Endodermal cell (in vitro differentiated cells): ENCODE measurements at places on chromosomes 16 and 17. TPM values are rescaled to one million over a fixed set of nuclear protein-coding genes. Genes with fewer than 3 reads are reported as not detected.

GRCh38 chr17:16358394-16358793 is 5.1 kb upstream of the CENPV start:
- DNase-seq: no peak

DNA sequence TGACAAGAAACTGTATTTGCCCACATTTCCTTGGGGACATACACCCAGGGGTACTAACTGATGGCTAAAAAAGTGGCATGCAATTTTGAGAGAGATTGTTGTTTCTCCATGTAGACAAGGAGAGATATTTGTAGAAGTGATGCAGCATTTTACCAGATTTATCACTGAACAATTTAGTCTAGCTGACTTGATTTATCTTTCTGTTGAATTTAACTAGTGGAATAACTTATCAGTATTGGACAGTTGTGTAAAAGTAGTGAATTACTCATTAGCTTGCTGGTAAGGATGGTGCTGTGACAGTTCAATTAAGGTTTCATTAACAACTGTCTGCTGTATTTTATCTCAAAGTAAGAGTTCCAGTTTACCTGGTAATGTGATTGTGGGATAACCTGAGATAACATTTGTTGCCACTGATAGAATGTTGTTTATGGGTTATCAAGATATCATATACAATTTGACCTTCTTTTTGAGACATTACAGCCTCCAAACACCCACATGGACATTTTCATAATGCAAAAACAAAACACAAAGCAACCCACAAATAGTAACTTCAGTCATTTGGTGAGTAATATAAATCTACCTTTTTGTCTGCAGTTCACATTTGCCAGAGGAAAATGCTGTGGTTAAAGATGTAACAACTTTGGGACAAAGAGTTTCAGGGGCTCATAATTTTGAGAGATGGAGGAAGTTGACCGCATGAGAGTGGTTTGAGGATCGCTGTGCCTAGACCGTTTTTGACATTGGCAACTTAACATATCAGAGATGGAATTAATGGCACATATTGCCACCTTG is 3.8 kb downstream of the NLK start:
- DNase-seq: no peak

DNA sequence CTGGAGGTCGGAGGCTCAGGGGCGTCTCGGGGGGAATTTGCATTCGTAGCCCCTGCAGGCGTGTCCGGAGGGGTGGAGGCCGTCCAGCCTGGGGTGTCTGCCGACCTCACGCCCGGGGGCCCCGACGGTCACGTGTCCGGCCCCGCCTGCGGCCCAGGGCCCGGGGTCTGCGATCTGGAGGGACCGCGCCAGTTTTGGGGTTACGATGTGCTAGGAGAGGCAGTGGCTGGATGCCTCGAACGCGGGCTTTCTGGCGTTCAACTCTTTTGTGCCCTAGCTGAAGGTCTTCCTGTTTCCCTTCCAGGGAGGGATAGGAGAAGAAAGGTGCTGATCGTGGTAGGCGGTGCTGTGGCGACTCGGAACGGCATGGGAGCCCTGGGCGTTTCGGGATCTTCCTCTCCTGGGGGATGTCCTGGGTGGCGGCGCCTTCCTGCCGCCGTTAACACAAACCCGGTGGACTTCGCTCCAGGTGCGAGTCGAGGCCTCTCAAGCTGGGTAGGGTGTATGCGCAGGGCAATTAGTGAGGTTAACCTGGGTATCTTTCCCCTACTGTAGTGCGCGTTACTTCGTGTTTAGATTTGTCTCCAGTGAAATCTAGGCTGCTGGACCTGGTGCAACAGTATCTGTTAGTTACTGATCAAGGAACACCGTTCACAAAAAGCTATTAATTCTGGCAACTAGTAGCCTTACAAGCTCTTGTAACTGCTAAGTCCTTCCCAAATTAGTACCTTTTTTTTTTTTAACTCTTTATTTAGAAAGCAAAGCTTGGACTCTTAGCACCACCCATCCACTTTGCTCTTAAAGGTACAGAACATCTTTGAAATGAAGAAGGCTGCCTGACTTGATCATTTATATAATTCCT is 1.3 kb downstream of the AKAP1 start:
- peak; percentile 87 for DNase-seq

Gene IST1
- total RNA-seq: 253 and 259 TPM in 2 replicates

Gene EPOP
- total RNA-seq: 3.2 and 3.5 TPM in 2 replicates

Gene KRTAP1-1
- total RNA-seq: not detected in 3 replicates

Gene MPO
- not detected in 3 replicates for total RNA-seq
